ENCODE measurements at places on chromosomes 2 and 18. TPM values are rescaled to one million over a fixed set of nuclear protein-coding genes. Genes with fewer than 3 reads are reported as not detected.

Gene HSPD1
- 1,225 TPM for total RNA-seq

Gene FAP
- total RNA-seq, result not detected

Gene MC2R
- total RNA-seq, result not detected

Gene MBD1
- 85.3 TPM for total RNA-seq

Gene CCDC68
- total RNA-seq, result not detected

Gene DSG2
- 0.15 TPM for total RNA-seq

Gene CHRNG
- not detected for total RNA-seq

Gene C2orf66
- total RNA-seq, result not detected

Gene POTEJ
- not detected for total RNA-seq

Gene TPGS2
- 82.2 TPM for total RNA-seq

Gene PIEZO2
- not detected for total RNA-seq

Gene SCN7A
- not detected for total RNA-seq

Gene FN1
- total RNA-seq, result 0.08 TPM

Gene CD8A
- 433 TPM for total RNA-seq

Gene LYPD6
- total RNA-seq, result not detected
